ENCODE measurements at places on chromosomes 7 and 10.

GRCh38 chr10:117462816-117463544, 79.6 kb upstream of the EMX2 start:
- ATAC-seq, result no peak

GRCh38 chr7:121334875-121335648, 6.3 kb downstream of the WNT16 start:
- ATAC-seq, result no peak

GRCh38 chr10:9951481-9952257, 1066.0 kb upstream of the CELF2 start:
- no peak for ATAC-seq

DNA sequence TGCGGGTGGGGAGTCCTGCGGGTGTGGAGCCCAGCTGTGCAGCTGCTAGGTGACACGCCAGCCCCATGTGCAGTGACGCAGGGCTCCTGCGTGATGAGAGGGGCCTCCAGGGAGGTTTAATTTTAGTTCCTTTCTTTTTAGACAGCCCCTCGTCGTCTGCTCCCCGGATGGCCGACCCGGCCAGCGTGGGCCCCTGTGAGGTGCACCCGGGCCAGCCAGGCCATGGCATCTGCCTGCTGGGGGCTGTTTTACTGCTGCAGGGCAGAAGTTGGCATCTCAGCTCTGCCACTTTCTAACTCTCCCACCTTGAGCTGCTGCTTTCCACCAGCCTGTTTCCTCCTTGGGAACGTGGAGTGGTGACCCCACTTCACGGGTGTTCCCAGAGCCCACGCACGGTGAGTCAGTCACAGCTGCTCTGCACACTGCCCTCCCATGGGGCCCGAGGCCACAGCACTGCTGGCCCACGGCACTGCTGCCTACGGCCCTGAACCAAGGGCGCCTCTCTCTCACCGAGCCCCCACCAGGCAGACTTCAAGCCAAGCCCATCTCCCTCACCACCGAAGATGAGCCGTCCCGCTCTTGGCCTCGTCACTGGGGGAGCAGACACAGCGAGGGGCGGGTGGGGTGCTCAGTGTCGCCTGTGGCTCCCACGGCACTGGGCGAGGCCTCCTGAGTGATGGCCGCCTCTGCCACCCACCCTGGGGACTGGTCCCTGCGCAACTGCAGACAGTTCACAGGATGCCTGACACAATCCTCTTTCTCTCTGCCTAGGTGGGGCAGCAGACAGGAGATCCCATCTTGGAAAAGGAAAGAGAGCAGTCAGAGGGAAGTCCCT, 21.3 kb downstream of the CYP2W1 start:
- ATAC-seq, result no peak

GRCh38 chr10:68088740-68089139, 13.7 kb upstream of the HERC4 start:
- ATAC-seq, result no peak

GRCh38 chr10:69504576-69505250, 53.4 kb downstream of the TSPAN15 start:
- no peak for ATAC-seq

DNA sequence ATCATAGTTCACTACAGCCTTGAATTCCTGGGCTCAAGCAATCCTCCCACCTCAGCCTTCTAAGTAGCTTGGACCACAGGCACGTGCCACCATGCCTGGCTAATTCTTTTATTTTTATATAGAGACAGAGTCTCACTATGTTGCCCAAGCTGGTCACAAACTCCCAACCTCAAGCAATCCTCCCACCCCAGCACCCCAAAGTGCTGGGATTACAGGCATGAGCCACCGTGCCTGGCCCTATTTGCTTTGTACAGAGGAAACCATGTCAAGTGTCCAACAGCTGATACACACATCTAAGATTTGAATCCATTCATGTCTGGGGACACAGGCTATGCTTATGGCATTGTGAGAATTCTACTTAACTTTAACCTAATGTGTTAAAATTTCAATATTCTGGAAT, 29.9 kb upstream of the MPP7 start:
- ATAC-seq, result no peak

GRCh38 chr10:79602953-79603352, 7.8 kb upstream of the SFTPA1 start:
- ATAC-seq, result no peak

GRCh38 chr7:153385502-153385901, 626.0 kb downstream of the ACTR3B start:
- no peak for ATAC-seq

GRCh38 chr7:30209951-30210350, 74.4 kb upstream of the ZNRF2 start:
- no peak for ATAC-seq

GRCh38 chr10:113007343-113007771, 57.3 kb downstream of the TCF7L2 start:
- no peak for ATAC-seq

DNA sequence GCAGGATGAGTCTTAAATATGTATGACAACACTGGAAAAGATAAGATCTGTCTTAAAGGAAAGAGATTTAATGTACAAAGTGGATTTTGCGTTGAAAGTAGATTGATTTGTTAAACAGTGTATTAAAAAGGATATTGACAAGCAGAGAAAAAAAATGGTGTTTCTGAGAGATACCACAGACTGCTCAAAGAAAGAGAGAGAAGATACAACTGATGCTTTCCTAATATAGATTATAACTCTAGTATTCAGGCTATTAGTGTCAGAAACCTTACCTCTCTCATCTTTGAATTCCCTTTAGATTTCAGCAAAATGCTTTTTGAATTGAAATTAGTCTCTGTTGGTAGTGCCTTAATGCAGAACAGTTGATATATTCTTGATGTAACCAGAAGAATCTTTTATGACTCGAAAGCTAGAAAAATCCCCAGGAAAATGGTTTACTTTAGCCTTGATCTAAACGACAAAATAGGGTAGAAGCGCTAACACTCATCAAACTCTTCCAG, 550.7 kb downstream of the INHBA start:
- ATAC-seq, result no peak

- no peak for ATAC-seq
Observed at GRCh38 chr10:107565014-107565413, 400.5 kb upstream of the SORCS1 start.

DNA sequence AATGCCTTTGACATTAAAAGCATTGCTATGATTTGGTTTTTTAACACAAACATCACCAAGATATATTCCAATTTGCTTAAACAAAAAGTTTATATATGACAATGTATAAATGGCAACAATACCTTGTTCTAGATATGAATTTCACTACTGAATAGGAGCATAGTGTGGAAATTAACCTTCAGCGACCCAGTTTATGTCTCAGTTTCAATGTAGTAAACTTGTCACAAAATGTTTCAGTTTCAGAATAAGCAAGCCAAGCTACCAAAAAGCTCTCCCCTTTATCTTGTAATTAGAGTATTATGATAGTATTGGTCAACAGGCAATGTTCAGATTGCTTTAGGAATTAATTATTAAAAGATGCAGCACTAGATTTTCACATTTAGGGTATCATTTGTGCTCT, 99.6 kb upstream of the PCDH15 start:
- no peak for ATAC-seq

GRCh38 chr7:148809856-148810255, 74.2 kb downstream of the EZH2 start:
- no peak for ATAC-seq

DNA sequence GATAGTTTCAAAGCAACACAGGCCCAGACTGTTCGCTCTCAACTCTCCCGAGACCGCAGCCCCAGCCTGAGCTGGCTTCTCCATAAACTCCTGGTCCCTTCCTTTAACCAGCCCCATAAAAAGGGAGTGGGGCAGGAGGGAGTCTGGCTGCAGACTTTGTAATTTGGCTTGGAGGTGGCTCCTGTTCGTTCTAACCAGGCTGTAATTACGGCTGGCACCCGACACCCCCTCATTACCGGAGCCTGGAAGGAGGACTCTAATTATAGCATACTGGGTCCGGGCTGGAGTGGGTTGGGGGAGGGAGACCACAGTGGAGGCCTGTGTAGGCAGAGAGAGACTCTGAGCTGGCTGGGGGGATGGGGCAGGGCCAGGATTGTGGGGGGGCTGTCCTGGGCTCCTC, 49.7 kb downstream of the UNC5B start:
- ATAC-seq, result no peak

- ATAC-seq, result no peak
Observed at GRCh38 chr7:65722361-65722792, 150.5 kb upstream of the VKORC1L1 start.

DNA sequence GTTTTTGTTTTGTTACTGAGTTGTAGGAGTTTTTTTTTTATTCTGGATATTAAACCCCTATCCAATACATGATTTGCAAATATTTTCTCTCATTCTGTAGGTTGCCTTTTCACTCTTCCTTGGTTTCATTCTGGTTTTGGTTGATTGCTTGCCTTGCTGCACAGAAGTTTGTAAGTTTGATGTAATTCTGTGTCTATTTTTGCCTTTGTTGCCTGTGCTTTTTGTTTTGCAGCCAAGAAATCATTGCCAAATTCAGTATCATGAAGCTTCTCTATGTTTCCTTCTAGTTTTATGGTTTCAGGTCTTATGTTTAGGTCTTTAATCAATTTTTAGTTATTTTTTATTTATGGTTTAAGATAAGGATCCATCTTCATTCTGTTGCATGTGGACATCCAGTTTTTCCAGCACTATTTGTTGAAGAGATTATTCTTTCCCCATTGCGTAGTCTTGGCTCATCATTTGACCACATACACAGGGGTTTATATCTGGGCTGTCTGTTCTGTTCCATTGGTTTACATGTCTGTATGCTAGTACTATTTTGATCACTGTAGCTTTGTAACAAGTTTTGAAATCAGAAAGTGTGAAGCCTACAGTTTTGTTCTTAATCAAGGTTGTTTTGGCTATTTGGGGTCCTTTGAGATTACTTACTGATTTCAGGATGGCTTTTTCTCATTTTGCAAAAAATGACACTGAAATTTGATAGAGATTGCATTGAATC, 26.4 kb downstream of the BMPR1A start:
- no peak for ATAC-seq

DNA sequence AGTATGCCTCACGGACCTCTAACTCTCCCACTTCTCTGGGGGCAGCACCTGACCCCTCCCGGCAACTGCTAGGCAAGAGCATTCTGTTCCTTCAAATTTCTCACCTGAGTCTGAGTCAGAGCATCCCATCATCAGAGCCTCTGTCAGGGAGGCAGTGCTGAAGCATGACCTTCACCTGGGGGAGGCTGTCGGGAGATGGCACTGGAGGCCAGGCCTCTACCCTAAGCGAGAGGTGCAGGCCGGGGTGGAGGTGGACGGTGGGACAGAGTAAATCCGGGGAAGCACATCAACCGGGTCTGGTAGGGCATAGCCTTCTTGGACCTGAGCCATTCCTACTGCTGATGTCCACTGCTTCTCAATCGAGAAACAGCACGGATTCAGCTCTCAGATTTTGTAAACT, 90.4 kb downstream of the SPAG6 start:
- ATAC-seq, result no peak

- no peak for ATAC-seq
Observed at GRCh38 chr10:16910793-16911164, 93.6 kb upstream of the RSU1 start.

DNA sequence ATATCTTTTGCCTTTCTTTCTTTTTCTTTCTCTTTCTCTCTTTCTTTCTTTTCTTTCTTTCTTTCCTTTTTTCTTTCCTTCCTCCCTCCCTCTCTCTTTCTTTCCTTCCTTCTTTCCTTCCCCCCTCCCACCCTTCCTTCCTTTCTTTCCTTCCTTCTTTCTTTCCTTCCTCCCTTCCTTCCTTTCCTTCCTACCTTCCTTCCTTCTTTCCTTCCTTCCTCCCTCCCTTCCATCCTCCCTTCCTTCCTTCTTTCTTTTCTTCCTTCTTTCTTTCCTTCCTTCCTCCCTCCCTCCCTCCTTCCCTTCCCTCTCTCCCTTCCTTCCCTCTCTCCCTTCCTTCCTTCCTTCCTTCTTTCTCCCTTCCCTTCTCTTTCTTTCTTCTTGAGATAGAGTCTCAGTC, 25.5 kb upstream of the CALN1 start:
- no peak for ATAC-seq

GRCh38 chr10:113382691-113383090, 170.2 kb upstream of the HABP2 start:
- no peak for ATAC-seq

DNA sequence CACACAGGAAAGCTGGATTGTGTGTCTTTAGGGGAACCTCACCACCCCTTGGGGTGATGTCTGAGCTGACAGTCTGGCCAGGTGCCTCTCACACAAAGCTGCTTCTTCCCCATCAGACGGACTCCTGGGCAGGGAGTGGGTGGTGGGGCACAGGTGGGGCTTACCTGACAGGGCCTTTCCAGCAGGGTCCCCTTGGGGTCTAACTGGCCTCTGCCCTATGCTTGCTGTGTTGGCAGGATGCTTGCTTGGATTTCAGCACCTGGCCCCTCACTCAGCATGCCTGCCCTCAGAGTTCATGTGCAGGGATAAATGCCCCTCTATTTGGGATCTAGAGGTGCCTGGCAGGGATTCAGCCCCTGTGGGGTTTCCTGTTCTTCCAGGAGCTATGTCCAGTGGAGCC, 496.9 kb upstream of the ZMIZ1 start:
- no peak for ATAC-seq

DNA sequence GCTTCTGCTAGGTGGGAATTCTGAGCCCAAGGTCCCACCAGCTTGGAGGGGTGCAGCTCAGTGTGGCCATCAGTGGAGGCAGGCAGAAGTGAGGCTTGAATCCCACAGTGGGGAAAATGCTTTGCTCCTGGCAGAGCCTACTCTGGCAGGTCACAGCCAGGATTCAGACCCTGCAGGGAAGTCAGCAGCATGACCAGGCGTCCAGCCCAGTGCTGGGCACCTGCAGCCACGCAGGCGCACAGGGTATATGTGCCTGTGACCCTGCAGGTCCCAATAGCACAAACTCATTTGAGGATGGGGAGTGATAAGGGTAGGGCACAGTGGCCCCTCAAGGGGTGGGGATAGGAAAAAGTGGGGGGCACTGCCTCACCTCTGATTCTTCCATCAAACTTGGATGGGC, 8.4 kb upstream of the AEBP1 start:
- ATAC-seq, result no peak

GRCh38 chr7:32936689-32937088, 20.6 kb upstream of the FKBP9 start:
- no peak for ATAC-seq

DNA sequence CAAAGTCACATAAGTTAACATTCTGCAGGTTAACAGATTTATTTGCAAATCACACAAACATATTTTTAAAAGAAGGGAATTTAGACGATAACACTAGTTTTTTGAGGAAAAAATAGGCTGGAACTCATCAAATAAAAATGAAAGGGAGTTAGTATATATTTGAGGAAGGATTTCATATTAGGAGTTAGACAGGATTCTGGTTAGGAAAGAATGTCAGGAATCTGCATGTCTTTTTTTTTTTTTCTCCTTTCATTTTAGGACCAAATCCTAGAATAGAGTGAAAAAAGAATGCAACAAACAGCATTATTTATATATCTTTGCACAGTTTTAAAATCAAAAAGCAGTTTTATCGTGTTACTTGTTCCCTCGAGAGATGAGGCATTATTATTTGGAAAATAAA, 8.9 kb upstream of the TRDMT1 start:
- ATAC-seq, result no peak
